Activated T-cell treated with anti-CD3 and anti-CD28 coated beads for 4 hours (primary cell): ENCODE measurements at places on chromosomes 16 and 17.

- DNase-seq: no peak
These were observed 193.6 kb downstream of the CDH8 start for GRCh38 chr16:61842666-61843065.

DNA sequence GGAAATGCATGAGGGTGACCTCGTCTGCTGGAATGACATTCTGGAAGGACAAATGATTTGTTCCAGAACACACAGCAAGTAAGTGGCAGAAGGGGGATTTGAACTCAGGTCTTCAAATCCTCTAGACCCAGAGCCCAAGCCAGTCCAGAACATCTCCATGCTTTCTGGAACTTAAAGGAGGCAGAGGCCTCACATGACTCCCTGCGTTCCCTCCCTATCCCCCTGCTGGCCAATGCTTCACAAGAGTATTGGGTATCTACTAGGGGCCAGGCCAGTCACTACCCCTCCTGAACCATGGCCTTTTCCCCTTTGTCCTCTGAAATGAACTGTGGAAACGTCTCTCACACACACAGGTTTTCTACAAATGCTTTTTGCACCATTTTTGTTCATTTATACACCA lies 7.6 kb upstream of the BEAN1 start:
- no peak for DNase-seq

GRCh38 chr17:82609655-82610054 lies 38.6 kb downstream of the WDR45B start:
- no peak for DNase-seq

DNA sequence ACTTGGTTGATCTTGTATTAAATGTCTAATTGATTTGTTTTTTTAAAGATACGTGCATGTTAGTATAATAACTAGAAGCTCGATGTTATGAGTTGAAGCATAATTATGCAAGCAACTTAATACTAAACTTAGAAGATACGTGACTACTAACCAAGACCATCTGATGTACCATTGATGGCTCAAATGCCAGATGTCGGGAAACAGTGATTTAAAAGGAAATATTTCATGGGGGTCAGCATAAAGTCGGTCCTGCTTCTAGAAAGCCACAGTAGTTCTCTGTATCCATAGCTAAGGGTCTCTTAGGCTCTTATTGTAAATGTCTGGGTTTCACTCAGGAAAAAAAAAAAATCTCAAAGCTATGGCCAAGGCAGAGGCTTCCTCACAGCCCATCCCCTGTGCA lies 61.2 kb upstream of the RBFOX1 start:
- no peak for DNase-seq

GRCh38 chr17:56793531-56793930 lies 40.2 kb downstream of the C17orf67 start:
- DNase-seq: no peak

GRCh38 chr16:54627616-54628015 lies 303.0 kb upstream of the IRX5 start:
- no peak for DNase-seq

DNA sequence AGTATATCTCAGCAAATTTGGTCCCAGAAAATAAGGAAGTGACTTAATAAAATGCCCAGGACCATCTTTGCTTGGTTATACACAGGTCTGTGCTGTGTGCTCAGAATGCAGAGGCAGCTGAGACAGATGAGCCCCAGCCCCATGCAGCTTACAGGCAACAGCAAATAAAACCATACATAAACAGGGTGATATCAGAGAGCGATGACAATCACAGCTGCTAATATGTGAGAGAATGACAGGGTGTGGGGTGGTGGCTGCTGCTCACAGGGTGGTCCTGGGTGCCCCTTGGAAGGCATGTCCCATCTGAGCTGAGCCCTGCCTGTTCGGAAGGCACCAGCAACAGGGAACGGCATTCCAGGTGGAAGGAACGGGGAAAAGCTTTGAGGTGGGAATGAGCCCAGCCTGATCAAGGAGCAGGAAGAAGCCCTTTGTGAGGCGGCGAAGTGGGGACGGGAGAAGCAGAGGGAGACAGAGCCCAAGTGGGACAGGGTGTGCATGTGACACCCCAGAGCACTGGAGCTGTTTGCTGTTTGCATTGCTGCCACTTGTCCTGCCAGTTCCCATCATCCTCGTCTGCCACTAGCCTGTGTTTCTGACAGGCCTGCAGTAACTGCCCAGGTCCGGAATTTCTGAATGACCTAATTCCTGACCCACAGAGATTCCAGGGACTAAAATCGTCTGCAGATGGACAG lies 150.5 kb downstream of the KATNIP start:
- no peak for DNase-seq

DNA sequence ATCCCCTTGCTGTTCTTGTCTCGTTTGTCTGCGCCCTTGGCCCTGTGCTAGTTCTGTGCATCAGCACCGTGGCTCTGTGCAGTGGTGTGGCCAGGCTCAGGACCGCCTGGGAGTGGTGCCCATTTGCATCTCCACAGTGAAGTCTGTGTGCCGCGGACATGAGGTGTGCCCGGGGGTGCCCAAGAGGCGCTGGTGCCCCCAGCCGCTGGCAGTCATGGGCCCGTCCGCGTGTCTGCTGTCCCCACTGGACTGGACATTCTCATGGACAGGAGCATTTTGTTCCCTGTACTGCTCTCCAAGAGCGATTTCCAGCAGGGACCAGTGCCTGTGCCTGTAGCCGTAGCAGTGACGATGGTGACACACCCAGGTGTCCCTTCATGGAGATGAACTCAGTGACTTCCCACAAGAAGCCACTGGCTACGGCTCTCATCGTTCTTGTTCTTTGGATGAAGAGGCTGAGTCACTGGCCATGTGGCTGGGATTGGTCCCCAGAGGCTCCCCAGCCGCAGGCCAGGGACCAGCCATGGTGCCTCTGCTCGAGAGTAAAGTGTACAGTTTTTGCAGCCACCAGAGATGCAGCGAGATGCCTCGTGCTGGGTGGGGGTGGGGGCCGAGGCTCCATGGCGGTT lies 13.0 kb upstream of the MC1R start:
- no peak for DNase-seq
